DMS153 (cell line): ENCODE measurements at places on chromosomes 1 and 21.

GRCh38 chr1:183842795-183843144 lies 37.9 kb downstream of the RGL1 start:
- DNase-seq = no peak

DNA sequence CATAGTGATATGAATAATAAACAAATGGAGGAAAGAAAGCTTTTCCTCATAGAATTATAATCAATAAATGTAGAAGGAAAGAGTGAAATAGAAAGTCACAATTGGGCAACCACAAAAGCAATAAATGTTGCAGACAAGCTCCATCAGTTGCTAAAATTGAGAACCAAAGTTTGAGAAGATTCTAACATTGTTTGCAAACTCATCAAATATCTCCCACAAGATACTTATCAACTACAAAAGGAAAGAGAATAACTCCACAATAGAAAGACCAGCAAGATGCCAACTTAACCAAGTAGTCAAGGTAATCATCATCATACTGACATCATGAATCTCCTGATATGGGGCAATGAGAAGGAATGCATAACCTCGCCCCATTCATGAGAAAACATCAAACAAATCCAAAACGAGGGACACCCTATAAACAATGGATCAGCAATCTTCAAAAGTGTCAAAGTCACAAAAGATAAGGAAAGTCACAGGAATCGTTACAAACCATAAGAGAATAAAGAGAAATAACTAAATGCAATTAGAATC lies 16.4 kb downstream of the EIF4G3 start:
- DNase-seq = no peak

DNA sequence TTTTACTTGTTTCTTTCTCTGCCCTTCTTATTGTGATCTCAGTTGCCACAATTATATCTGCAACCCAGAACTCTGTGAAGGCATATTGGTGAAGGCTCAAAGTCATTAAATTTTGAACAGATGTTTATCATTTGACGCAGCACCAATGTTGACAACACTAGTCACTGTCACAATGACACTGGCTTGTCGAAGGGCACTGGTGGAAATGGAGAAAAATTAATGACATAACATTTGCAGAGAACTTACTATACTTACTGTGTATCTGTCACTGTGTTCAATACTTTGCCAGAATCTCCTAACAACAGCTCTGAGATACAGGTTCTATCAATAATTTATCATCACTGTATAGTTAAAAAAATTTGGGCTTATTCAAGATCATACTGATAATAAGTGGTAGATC lies 1213.7 kb downstream of the NCAM2 start:
- DNase-seq = no peak

DNA sequence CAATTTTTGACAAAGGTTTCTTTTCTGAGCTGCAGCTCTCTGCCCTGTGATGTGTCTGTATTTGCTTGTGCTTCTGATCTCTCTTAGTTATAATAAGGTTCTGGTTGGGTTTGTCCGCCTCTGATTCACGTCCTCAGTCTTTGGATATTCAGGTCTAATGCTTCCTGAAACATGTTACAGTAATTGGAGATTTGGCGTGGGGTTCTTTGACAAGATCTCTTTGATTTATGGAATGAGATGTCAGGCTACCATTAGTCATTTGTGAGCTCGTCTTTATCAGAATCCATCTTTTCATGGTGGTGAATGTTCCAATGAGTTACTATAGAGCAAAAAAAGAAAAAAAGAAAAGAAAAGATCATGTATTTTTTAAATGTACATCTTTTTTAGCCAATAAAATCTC lies 62.5 kb downstream of the BACE2 start:
- DNase-seq = no peak

- DNase-seq = no peak
Observed at GRCh38 chr1:209585197-209585596, 1.7 kb downstream of the CAMK1G start.

- peak; percentile 9 for DNase-seq
Observed at GRCh38 chr1:51535006-51535592, 16.0 kb upstream of the EPS15 start.

DNA sequence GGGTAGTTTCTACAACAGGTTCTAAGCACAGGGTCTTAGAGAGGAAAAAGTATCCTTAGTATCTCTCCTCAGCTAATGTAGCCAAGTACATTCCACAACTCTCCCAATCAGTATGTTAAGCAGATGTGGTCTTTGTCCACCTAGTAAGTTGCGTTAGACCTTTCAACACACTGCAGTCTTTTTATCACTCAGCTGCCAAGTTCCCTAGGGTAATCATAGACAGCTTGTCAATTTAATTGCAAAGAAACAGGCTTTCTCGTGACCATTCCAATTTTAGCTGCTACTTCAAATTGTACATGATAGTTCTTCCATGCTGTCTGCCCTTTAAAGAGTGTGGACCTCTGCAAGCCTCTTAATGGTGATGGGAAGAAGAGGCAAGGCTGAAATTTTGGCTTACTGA lies 211.8 kb upstream of the PKN2 start:
- DNase-seq = no peak
